ENCODE measurements at places on chromosomes 13 and 19.
A peak's percentile ranks its signal among the peaks of the same experiment; 100 is the strongest.

DNA sequence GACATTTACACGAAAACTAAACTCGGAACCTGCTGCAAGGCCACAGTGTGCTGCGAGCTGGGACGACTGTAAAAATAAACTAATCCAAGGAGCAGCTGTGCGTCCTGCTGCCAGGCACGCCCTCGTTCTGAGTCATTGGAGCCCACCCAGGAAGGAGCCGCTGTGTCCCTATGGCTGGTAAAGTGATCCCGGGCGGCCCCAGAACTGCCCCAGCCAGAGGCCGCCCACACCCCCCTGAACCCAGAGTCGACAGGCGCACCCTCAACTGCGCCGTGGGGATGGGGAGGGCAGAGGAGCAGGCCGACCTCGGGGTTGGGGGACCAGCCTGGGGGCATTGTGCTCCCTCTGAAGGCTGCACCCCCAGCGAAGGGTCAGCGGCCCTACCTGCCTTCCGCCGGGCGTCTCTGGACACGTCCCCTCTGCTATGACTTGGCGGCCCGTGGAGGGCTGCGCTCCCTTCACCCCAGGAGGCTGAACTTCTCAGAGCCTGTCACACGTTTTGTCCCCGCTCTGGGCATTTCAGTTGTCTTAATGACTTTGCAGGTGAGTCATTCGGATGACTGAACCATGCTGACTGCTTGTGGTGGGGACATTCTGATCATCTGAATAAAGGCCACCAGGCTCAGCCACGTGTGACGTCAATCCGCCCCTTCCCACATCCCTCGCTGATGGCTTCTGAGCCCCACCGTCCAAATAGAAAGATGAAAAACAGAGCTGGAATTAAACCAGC lies 42.7 kb downstream of the ADPRHL1 start:
- DNase-seq = peak; percentile 82

DNA sequence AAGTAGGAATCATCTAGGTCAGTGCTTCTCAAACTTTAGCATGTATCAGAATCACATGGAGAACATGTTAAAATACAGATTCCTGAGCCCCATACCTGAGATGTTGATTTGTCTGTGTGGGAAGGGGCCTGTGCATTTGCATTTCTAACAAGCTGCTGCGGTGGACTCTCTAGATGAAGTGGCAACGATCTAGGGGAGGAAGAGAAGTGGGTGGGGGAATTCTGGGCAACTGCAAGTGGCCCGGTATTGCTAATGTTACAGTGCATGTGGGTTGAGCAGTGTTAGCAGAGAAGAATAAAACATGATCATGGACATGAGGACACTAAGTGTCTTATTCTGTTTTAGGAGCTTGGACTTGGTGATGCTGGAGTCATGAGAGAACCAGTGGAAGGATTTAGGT lies 329.0 kb downstream of the OLFM4 start:
- DNase-seq = no peak

GRCh38 chr13:59094181-59094580 lies 1069.5 kb downstream of the DIAPH3 start:
- DNase-seq = no peak

DNA sequence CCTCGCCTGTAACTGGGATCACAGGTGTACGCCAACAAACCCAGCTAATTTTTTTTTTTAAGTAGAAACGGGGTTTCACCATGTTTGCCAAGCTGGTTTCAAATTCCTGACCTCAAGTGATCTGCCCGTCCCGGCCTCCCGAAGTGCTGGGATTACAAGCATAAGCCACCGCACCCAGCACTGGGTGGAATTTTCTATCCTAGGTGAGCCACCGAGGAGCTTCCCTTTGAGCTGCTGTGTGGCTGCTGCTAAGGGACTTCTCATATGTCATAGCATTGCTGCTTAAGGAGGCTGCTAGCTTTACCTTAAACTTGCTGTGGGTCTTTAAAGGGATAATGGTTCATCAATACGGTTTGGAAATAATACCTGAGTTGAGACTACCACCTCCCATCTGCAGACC lies 2.9 kb upstream of the AMER2 start:
- DNase-seq = no peak

- DNase-seq = no peak
These were observed 811.5 kb upstream of the ATXN8OS start for GRCh38 chr13:69296130-69296529.

DNA sequence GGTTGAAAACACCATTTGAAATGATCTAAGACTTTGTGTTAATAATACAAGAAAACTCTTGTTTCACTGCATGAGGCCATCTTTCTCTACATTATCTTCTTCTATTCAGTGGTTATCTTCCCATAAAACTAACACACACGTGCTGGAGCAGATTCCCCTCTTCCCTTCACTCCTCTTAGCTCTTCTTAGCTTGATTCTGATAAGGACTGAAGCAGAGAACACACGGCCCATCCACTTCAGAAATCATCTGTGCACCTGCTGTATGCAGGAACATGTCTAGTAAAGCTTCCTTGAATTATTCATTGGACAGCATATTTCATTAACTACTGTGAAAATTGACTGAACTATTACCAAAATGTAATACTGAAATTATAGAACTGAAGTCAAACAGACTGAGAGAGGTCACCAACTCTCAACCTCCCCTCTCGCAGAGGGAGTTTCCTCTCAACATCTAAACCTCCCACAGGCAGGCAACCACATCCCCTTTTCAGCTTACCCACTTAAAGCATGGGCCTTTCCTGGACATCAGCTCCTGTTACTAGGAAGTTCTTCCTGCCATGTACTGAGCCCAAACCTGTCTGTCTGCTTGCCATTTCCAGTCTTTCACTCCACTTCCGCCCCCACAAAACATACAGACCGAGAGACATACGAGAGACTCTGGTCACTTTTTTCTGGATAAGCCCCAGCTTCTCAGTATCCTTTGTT lies 113.9 kb downstream of the CRYL1 start:
- no peak for DNase-seq

DNA sequence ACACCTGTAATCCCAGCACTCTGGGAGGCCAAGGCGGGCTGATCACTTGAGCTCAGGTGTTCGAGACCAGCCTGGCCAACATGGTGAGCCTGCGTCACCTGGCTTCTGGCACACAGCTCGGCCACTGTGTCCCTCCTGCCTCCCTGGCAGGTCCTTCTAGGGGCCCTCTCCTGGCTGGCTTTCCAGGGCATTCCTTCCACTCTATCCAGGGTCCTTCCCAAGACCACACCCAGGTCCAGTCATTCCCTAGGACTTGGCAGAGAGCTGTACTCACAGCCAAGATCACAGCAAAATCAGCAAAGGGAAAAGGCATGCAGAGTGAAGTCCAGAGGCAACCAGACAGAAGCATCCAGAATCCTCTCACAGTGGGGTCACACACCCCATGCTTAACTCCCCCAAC lies 9.7 kb upstream of the HSH2D start:
- DNase-seq = no peak

GRCh38 chr13:99398916-99399622 lies 91.9 kb upstream of the GPR183 start:
- no peak for DNase-seq

GRCh38 chr13:38685431-38685830 lies 1.4 kb upstream of the FREM2 start:
- DNase-seq = no peak

DNA sequence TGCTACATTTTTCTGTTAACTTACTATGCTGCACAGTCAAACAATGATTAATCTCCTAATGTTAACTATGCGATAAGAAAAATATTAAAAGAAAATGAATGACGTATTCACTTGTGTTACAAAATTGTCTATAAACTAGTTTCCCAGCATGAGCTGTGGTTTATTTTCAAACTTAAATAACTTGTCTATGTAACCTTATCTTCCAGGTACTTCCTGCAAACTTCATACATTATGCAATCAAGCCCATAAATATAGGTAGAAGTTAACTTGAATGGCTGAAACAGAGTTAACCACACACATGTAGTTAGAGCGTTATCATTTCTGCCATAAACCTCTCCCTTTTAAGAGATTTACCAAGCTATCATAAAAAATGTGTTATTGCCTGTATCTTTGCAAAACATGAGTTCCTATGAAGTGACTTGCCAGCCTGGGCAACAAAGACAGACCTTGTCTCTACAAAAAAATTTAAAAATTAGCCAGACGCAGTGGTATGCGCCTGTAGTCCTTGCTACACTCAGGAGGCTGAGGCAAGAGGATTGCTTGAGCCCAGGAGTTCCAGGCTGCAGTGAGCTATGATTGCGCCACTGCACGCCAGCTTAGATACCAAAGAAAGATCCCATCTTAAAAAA lies 17.7 kb upstream of the KLF5 start:
- DNase-seq = no peak

- no peak for DNase-seq
These were observed 10.1 kb upstream of the ZNF835 start for GRCh38 chr19:56681702-56682101.

DNA sequence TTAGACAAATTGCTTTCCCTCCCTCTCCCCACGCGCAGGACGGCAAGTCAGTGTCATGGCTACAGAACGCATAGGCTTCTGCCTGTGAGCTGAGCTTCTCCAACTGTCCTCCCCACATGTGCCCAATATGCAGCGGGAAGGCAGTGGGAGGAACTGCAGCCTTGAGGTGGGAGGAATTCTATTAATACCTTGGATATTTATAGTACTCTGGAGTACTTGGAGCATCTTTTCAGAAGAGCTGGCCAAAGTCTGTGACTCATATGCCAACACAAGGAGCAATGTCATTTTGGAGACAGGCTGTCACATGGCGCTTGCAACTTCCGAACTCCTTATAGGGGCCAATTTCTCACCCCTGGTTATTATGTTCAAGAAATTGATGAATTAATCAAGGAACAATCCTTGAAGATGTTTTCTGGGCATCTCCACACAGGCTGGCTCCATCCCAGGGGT lies 245.0 kb upstream of the SERP2 start:
- DNase-seq = no peak

DNA sequence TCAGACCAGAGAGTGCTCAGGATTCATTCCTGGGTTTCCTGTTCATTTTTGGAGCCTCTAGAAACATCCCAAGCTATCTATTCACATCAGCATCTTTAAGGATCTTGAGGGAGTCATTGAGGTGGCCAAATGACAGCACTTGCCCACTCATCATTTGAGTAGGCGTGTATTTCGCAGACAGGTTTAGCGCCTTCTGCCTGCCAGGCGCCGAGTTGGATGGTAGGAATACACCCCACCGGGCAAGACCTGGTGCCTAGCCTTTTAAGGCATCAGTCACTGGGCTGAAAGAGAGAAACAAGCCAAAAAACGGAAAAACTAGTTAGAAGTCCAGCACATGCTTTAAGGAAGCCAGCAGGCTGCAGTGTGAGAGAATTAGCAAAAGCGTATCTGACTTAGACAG lies 33.8 kb downstream of the PEX11G start:
- DNase-seq = no peak

GRCh38 chr13:23695711-23696464 lies 125.7 kb downstream of the TNFRSF19 start:
- DNase-seq = no peak

DNA sequence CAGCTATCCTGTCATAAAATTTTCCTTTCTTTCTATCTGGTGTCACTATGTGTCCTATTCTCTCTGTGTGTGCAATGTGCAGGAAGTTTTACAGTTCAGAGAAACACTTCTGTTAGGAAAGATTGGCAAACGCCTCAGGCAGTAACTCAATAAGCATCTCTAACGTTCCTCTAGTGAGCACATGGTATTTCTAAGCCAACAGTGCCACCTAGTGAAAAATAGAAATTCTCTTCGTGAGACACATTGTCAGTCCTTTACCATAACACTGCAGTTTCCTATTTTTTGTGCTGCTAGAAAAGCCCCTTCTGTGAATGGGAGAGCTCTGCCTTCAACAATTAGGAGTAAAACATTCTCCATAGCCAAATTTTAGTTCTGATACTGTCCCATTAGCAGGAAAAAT lies 50.7 kb downstream of the ZNF723 start:
- DNase-seq = no peak

GRCh38 chr19:7597689-7598088 lies 2.0 kb downstream of the CAMSAP3 start:
- DNase-seq = no peak

Measured in coronary artery (tissue), 2 donors.